Activated B cell treated with CpG ODN at 0.5 μM for 24 hours (primary cell): ENCODE measurements at places on chromosomes 6 and 20. TPM values are rescaled to one million over a fixed set of nuclear protein-coding genes. Genes with fewer than 3 reads are reported as not detected.

DNA sequence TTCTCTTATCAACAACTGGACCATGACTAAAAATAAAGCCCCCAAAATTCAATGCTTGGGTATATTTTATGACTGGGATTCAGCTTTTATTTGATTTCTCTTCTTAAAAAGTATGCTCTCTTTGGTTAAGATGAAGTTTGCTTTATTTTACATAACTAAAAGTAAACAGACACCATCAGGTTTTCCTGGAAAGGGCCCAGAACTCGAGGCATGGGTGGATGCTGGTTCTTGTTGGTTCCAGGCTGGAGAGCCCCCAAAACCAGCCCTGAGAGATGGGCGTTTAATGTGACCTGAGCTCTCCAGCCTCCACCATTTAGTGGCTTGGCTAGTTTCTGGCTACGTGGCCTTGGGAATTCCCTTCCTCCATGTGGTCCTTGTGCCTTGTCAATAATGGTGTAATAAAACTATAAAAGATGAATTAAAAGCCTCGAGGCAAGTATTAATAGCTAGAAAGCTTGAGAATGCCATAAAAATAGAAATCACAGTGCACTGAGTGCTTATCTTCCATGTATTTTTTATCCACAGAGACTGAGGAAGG lies 34.1 kb downstream of the BANF2 start:
- DNase-seq: no peak
- no peak overlapping the region for H3K4me3 ChIP-seq
- H3K36me3 ChIP-seq: no peaks in the 10 kb centered on the region
- H3K4me1 ChIP-seq: no peaks in the 10 kb centered on the region
- no peak overlapping the region for H3K27ac ChIP-seq
- peaks cover 2% of the 10 kb centered on the region for H3K27me3 ChIP-seq

SERAC1 gene
- 3.0 TPM in 2 replicates for total RNA-seq

LY86 gene
- total RNA-seq: 57.6 and 58.1 TPM in 2 replicates

GRCh38 chr6:170449835-170450753 lies 103.0 kb downstream of the PSMB1 start:
- no peak overlapping the region for H3K27ac ChIP-seq
- no peak overlapping the region for H3K4me3 ChIP-seq
- H3K36me3 ChIP-seq: no peaks in the 10 kb centered on the region
- H3K4me1 ChIP-seq: no peaks in the 10 kb centered on the region

DNA sequence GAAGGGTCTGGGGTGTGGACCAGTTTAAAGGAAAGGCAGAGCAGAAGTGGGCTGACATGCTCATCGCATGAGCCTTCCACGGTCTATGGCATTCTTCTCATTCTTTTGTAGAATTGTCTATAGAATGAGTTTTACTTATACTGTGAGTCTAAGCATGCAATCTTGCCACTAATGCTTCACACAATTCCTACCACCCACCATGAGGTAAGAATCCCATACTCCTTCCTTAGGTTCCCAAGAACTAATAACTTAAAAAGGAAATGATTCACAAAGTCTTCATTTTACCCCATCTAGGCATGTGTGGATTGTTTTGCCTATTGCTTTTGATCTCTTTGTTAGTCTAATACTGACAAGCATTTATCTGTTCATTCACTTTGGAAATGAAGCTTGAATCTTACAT lies 195.2 kb downstream of the LY86 start:
- H3K27me3 ChIP-seq: peaks cover 18% of the 10 kb centered on the region
- DNase-seq: no peak
- H3K27ac ChIP-seq: no peak overlapping the region
- no peak overlapping the region for H3K4me3 ChIP-seq
- H3K4me1 ChIP-seq: no peaks in the 10 kb centered on the region
- H3K36me3 ChIP-seq: no peaks in the 10 kb centered on the region

LINC00237 gene
- total RNA-seq: 0.17 TPM in 1 of 2 replicates, not detected in the other

GRCh38 chr6:6981681-6982322 lies 126.0 kb upstream of the RREB1 start:
- DNase-seq: no peak
- no peaks in the 10 kb centered on the region for H3K27me3 ChIP-seq
- no peaks in the 10 kb centered on the region for H3K4me1 ChIP-seq

DNA sequence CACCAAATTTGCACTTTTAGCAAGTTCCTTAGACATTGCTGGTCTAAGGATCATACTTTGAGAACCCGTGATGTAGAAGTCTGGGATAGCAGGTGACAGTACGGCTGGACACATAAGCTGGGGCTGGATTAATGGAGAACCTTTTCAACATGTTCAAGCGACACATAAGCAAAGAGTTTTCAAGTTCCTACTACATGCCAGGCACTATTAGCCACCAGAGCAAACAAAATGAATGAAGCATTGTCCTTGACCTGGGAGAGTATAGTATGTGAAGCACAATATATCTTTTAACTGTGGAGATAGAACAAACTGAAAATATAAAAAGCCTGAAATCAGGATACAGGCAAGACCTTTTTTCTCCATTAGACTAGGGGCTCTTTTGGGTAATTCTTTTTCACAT lies 102.9 kb downstream of the ADGRG6 start:
- DNase-seq: no peak
- no peak overlapping the region for H3K4me3 ChIP-seq
- no peak overlapping the region for H3K27ac ChIP-seq
- no peaks in the 10 kb centered on the region for H3K27me3 ChIP-seq
- H3K36me3 ChIP-seq: no peaks in the 10 kb centered on the region
- no peaks in the 10 kb centered on the region for H3K4me1 ChIP-seq

DNA sequence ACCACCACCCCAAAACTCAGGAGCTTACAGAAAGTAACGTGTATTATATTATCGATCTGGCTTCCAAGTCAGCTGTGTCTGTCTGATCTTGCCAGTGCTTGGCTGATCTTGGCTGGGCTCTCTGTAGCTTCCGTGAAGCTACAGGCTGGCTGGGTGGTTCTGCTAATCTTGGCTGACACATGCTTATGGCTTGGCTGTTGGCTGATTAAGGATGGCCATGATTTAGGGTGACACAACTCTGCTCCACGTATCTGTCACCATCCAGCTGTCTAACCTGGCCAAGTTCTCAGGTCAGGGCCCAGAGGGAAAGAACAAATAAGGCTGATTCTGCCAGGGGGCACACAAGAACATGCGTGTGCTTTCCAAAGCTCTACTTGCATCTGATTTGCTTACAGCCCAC lies 64.7 kb upstream of the PRL start:
- DNase-seq: no peak
- H3K4me1 ChIP-seq: no peaks in the 10 kb centered on the region
- H3K27ac ChIP-seq: no peak overlapping the region
- no peaks in the 10 kb centered on the region for H3K36me3 ChIP-seq
- H3K27me3 ChIP-seq: no peaks in the 10 kb centered on the region

GRCh38 chr20:59404749-59405148 lies 104.3 kb downstream of the EDN3 start:
- H3K4me1 ChIP-seq: peaks cover 4% of the 10 kb centered on the region
- no peak overlapping the region for H3K27ac ChIP-seq
- no peak overlapping the region for H3K4me3 ChIP-seq
- H3K36me3 ChIP-seq: no peaks in the 10 kb centered on the region
- DNase-seq: no peak

- no peak overlapping the region for H3K4me3 ChIP-seq
- no peaks in the 10 kb centered on the region for H3K4me1 ChIP-seq
- peaks cover 49% of the 10 kb centered on the region for H3K36me3 ChIP-seq
- H3K27me3 ChIP-seq: no peaks in the 10 kb centered on the region
Measured at GRCh38 chr6:37311741-37312473, 41.9 kb upstream of the RNF8 start.

KHDC1L gene
- total RNA-seq: not detected in 2 replicates

- peaks cover 7% of the 10 kb centered on the region for H3K36me3 ChIP-seq
- DNase-seq: no peak
- H3K4me1 ChIP-seq: no peaks in the 10 kb centered on the region
- H3K4me3 ChIP-seq: no peak overlapping the region
- no peaks in the 10 kb centered on the region for H3K27me3 ChIP-seq
- no peak overlapping the region for H3K27ac ChIP-seq
Measured at GRCh38 chr6:35272005-35272404, 12.5 kb downstream of the ZNF76 start.

DNA sequence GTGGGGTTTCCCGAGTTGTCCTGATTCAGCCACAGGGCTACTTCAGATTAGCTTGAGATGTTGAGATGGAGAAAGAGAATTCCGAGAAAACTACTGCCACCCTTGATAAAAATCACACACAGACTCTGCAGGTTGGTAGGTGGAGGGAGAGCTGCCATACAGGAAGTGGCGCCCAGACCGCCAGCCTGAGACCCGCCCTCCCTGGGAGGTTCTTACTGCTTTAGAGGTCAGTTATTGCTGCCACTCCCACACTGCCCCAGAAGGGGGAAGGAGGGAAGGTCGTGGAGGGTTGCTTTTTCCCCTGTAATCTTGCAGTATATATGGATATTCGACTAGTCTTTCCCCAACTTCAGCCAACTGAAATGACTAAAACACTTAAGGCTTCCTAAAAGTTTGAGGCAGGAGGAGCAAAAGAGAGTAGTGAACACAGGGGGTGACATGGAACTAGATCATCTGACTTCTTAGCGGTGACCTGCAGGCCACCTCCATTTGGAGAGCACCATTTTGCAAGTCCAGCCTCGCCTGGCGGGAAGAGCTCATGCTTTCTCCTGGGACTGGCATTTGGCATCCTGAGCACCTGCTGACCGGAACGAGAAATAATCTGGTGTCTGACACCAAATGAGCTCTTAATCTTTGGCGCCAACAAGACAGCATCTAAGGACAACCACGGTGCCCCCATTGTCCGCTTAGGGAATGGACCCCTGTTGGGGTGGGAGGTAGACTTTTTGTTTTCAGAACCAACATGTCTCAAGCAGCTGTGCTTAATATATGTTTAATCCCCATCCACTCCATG lies 35.7 kb upstream of the SLC22A1 start:
- H3K27me3 ChIP-seq: no peaks in the 10 kb centered on the region
- no peak overlapping the region for H3K4me3 ChIP-seq
- peaks cover 92% of the 10 kb centered on the region for H3K36me3 ChIP-seq
- no peaks in the 10 kb centered on the region for H3K4me1 ChIP-seq

GRCh38 chr20:37541326-37541725 lies 13.7 kb upstream of the BLCAP start:
- no peak for DNase-seq
- no peaks in the 10 kb centered on the region for H3K4me1 ChIP-seq
- peaks cover 21% of the 10 kb centered on the region for H3K27me3 ChIP-seq
- H3K36me3 ChIP-seq: no peaks in the 10 kb centered on the region

TREML2 gene
- total RNA-seq: 10.2 and 10.3 TPM in 2 replicates
